ENCODE measurements at places on chromosomes 4 and X.
A peak's percentile ranks its signal among the peaks of the same experiment; 100 is the strongest.

- DNase-seq: no peak
These were observed 186.7 kb downstream of the ENOX2 start for GRCh38 chrX:130716346-130716745.

DNA sequence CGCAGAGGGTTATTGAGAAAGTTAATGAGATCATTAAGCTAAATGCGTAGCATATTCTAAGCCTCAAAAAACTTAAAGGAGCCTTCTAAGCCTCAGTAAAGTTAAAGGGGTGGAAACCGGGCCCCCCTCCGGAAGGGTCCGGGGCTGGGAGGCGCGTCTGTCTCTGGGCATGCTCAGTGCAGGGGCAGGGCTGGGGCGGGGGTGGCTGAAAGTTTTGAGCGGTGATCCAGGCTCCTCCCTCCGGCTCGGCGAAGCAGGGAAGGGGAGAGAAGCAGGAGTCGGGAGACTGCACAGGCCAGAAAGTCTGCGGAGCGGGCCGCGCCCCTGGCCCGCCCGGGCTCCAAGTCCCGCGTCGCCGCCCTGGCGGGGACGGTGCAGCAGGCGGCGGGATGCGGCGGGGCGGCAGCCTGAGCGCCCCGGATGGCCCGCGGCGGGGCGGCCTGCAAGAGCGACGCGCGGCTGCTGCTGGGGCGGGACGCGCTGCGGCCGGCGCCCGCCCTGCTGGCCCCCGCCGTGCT lies at the start of gene EVC:
Gene EVC (plus strand): TSS at position 241 of the 518 bp plus-strand sequence. CDS start 180 bp downstream, at position 421.
- no peak for DNase-seq

DNA sequence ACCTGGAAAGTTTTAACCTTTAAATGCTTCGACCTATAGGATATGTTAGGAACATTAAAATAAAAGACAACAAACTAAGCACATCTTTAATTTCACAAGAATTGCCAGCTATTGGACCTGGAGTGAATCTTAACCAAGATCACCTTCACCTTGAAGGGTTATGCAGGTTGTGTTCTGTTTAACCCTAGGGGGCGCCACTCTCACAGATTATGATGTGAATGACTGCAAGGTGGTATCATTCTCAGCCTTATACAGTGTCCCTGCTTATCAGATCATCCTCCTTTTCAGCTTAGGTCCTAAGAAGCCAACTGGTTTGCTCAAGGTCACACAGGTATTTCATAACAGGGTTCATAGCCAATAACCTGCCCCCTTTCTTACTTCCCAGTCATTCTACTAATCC lies 23.5 kb downstream of the INTS6L start:
- no peak for DNase-seq

- no peak for DNase-seq
These were observed 201.4 kb downstream of the ARHGAP10 start for GRCh38 chr4:147933316-147933715.

- no peak for DNase-seq
These were observed 28.3 kb upstream of the DSPP start for GRCh38 chr4:87580057-87580456.

- DNase-seq: no peak
These were observed 1065.7 kb upstream of the FTHL17 start for GRCh38 chrX:32137525-32137924.

DNA sequence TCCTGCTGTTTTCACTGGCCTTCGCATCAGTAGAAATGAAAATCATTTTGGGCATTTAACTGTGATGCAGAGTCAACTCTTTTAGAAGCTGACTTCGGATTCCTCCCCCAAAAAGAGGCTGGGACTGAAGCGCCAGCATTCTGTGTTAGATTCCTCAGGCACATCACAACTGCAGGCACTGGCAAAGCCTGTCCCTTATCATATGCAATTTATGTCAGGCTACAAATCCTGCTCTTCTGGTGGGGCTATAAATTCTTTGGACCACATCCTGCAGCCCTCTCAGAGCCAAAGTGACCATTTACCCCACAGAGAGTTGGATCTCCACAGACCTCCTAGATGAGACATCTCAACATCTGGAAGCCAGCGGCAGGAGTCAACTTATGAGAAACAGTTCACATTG lies 138.4 kb downstream of the CBR4 start:
- no peak for DNase-seq

- DNase-seq: no peak
These were observed 119.0 kb upstream of the UGT8 start for GRCh38 chr4:114479595-114479994.

DNA sequence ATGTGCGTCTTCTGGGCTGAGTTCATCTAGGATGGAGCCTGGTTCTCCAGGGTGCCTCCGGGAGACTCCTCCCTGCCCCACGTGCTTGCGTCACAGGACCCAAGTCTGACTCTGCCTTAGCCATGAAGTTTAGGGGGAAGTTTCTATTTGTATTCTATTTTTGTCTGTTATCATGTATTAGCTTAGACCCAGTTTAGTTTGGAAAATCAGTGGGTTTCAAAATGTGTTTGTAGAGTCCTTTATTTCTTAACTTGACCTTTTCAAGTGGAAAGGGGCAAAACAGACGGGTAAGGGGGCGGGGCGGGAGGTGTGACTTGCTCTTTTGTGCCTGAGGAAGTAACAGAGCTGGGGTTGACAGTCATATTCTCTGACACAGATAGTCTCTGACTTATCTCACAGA lies 86.0 kb downstream of the HTT start:
- DNase-seq: no peak

- DNase-seq: no peak
These were observed 58.6 kb downstream of the NDST4 start for GRCh38 chr4:115054836-115055235.

DNA sequence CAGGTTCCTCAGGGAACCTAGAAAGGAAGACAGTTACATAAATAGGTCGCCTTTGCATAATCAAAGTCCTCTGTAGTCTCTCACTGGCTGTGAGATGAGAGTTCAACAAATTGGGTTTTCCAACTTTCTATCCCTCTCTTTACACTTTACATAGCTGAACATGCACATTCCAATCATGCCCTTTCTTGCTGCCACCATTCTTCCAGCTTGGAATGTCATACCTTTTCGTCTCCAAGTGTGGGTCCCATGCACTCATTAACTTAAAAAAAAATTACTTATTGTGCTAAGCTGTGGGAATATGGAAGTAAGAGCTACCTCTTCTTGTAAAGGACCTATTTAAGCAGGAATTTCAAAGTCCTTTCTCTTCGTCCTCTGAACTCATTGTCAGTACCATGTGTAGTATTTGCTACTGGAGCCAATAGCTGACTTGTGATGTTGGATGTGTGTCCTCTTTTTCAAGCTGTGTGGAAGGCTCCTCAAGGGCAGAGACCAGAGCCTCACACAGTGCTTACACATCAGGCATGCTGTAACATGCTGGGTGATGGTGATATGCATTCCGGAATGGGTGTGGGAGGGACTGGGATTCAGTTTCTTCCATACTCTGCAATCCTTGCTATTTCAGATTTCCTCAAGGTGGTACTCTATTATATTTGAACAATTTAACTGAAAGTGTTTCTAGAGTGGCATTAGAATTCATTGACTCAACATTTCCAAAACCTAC lies 7.1 kb downstream of the ENOPH1 start:
- no peak for DNase-seq

GRCh38 chr4:7382634-7383014 lies 52.1 kb downstream of the PSAPL1 start:
- no peak for DNase-seq

GRCh38 chr4:94486372-94486801 lies 34.6 kb downstream of the PDLIM5 start:
- no peak for DNase-seq

DNA sequence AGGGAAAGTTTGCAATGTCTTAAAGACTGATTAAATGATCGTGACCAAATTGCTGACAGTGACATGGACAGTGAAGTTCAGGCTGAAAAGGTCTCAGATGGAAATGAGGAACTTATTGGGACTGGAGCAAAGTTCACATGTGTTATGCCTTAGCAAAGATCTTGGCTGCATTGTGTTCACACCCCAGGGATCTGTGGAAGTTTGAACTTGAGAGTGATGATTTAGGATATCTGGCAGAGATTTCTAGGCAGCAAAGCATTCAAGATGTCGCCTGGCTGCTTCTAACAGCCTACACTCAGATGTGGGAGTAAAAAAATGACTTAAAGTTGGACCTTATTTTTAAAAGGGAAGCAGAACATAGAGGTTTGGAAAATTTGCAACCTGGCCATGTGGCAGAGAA lies 21.4 kb downstream of the SCARB2 start:
- DNase-seq: no peak

DNA sequence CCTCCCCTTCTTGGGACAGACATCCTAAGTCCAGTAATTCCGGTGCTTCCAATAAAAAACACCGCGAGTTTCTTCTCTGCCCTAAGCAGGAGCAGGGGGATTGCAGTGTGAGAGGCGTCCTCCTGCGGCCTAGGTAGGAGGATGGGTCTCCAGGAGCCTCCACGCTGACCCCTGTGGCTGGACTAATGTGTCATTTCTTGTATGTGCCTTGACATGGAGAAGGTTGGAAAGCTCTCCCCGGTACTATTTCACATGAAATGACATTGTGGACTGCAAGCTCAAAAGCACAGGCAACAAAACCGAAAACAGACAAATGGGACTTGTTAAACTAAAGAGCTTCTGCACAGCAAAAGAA lies 66.6 kb upstream of the ENPP6 start:
- DNase-seq: no peak

GRCh38 chr4:10096201-10096977 lies 20.2 kb downstream of the WDR1 start:
- peak; percentile 69 for DNase-seq

GRCh38 chr4:118817178-118817930 lies 18.6 kb downstream of the SEC24D start:
- no peak for DNase-seq

DNA sequence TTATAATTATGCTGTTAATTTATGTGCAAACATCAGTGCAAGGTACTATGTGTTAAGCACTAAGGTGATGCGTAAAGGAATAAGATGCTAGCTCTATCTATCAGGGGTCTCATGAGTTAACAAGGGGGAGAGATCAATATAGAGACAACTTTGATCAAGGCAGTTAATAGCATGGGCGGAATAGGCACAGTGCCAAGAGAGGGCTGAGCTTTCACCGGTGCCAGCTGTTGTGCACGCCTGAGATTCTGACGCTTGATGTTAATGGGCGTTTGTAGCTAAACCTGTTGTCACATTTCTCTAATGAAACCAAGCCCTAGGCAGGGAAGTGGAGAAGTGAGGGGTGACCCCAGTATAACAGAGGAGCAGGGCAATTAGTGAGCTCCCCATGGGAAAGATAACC lies 86.0 kb upstream of the NMU start:
- DNase-seq: no peak

GRCh38 chr4:1215141-1216075 lies 33.5 kb downstream of the CTBP1 start:
- DNase-seq: no peak

- no peak for DNase-seq
These were observed 181.2 kb upstream of the DIPK2B start for GRCh38 chrX:45381841-45382240.

DNA sequence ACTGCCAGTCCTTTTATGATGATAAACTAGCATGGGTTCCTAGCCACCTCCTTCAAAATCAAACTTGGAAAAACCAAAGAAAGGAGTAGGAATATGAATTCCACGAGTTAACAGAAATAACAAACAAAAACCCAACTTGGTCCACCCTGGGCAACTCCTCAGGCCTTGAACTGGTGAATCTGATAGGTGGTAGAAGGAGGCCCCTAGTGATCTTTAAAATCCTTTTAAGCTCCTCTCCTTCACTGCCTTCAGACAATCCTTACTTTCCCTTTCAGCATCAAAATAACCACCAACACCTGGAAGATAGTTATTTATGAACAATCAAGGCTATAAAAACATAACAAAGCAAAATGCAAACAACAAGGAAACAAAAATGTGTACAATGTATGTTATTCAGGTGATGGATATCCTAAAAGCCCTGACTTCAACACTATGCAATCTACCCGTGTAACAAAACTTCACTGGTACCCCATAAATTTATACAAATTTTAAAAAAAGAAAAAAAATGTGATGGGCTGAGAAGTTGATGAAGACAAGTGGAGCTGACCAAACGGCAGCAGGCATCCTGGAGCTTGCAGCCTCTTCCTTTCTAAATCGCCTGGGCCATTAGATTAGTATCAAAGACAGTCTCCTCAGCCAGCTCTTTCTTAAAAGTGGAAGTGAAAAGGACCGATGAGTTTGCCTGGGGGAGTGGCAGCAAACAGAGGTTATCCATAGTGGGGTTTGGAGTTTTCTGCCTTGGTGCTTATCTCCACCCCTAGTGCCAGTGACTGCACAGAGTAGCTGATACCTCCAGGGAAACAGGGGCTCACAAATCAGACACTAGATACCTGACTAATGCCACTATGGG lies 179.6 kb downstream of the TMA16 start:
- DNase-seq: no peak

DNA sequence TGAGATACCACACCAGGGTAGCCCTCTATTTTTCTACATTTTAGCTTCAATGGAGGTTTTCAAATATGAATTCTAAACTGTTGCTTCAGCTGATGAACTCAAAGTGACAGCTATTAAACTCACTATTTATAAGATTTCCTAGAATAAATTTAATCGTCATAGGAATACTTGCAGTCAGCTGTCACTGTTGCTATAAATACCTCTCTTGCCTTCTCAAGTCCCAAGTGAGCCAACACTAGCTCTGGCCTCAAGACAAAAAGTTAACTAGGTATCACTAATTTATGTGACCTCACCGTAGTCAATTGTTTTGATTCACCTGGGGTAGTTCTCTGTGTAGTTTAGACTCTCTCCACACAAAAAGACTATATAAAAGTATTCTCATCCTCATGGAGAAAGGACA lies 34.3 kb upstream of the PROM1 start:
- no peak for DNase-seq

- no peak for DNase-seq
These were observed 106.2 kb upstream of the PUDP start for GRCh38 chrX:7254144-7254543.

- no peak for DNase-seq
These were observed 22.1 kb upstream of the CEP135 start for GRCh38 chr4:55926610-55927009.

DNA sequence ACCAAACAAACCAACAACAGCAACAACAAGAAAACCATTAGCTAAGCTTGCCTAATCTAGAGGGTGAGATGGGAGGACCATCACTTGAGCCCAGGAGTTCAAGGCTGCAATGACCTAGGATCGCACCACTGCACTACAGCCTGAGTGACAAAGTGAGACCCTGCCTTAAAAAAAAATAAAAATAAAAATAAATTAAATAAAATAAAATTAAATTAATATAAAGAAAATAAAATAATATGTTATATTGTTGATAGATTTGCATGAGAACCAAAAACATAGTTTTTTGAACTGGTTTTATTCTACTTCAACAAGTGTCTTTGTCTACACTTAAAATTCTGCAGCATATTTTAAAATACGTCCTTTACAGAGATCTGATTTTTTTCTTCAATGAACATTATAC lies 2683.1 kb downstream of the ARAP2 start:
- DNase-seq: no peak

DNA sequence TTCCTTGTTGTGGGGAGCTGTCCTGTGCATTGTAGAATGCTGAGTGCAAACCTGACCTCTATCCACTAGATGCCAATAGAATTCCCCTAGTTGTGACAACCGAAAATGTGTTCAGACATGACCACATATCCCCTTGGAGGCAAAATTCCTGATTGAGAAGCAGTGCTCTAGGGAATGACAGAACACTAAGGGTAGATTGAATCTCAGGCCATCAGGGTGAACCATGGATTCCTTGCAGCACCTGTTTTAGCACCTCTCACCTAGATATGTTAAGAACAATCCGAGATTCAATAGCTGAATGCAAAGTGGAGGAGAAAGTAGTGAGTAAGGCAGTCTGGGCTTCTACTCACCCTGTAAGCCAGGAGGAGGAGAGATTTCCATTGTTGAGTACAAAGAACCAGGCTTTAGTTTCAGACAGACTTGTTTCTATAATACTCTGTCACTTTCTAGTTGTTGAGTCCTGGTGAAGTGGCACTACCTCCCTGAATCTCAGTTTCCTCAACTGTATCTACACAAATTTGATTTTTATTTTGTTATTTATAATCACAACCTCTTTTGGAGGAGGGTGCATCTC lies 111.0 kb upstream of the RAP2C start:
- no peak for DNase-seq

Measured in stimulated activated CD8-positive, alpha-beta memory T cell treated with anti-CD3 and anti-CD28 coated beads, Interleukin-12 subunit alpha, Interleukin-12 subunit beta, amount 100 ng/mL, for 1 hour (primary cell).